ENCODE measurements at places on chromosomes 5 and 9.
A peak's percentile ranks its signal among the peaks of the same experiment; 100 is the strongest.

GRCh38 chr9:106314476-106314875 is 548.5 kb upstream of the ZNF462 start:
- DNase-seq: no peak

GRCh38 chr9:99027443-99027842 is 77.5 kb upstream of the TGFBR1 start:
- DNase-seq: no peak

DNA sequence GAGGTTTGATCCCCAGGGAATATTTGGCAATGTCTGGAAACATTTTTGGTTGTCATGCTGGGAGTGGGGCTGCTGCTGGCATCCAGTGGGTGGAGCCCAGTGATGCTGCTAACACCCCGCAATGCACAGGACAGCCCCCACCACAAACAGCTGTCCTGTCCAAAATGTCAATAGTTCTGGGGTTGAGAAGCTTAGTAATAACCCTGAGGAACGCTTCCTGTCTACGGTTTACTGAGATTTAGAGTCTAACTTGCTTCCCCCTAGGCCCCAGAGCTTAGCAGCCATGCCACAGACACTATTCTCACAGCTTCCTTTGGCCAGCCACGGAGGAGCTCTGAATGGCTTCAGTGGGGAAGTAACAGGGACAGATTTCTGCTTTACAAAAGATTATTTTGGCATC is 66.5 kb downstream of the MSX2 start:
- DNase-seq: no peak

GRCh38 chr9:129403779-129404620 is 216.9 kb downstream of the C9orf50 start:
- no peak for DNase-seq

- no peak for DNase-seq
Measured at GRCh38 chr9:93592008-93592642, 15.7 kb downstream of the PHF2 start.

DNA sequence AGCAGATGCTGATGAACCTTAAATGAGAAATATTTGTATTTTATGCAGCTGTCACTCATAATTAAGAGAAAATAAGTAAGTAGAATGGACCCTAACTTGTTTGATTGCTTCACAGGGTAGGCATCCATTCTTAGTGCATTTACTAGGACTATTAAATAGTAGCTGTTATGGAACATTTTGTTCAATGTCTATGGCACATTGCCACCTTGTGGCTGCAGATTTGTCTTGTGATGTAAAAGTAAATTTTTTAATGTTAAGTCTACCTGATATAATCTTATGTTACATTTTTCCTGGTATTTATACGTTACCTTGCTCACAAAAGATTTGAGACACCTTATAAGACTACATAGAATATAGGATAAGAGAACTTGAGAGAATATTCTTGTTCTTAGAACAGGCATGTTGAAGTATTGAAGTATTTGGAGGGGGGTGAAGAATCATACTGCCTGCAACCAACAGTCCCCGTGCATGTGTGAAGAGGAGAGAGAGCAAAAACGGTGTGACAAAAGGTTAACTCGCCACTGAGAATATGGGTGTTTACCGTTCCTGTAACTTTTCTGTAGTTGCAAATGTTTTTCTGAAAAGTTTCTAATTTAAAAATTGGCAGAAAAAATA is 161.1 kb downstream of the MAST4 start:
- peak; percentile 36 for DNase-seq

DNA sequence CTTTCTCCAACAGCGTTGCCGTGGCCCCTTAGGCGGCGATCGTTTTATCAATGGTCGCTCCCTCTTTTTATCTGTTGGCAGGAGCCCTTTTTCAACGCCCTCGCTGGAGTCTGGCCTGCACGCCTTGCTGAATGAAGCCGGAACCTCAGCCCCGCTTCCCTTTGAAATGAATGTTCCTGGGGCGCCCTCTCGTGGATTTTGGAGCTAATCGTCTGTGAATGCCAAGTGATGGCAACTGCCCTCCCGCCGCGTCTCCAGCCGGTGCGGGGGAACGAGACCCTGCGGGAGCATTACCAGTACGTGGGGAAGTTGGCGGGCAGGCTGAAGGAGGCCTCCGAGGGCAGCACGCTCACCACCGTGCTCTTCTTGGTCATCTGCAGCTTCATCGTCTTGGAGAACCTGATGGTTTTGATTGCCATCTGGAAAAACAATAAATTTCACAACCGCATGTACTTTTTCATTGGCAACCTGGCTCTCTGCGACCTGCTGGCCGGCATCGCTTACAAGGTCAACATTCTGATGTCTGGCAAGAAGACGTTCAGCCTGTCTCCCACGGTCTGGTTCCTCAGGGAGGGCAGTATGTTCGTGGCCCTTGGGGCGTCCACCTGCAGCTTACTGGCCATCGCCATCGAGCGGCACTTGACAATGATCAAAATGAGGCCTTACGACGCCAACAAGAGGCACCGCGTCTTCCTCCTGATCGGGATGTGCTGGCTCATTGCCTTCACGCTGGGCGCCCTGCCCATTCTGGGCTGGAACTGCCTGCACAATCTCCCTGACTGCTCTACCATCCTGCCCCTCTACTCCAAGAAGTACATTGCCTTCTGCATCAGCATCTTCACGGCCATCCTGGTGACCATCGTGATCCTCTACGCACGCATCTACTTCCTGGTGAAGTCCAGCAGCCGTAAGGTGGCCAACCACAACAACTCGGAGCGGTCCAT is 10.0 kb downstream of the S1PR3 start:
- peak; percentile 74 for DNase-seq

DNA sequence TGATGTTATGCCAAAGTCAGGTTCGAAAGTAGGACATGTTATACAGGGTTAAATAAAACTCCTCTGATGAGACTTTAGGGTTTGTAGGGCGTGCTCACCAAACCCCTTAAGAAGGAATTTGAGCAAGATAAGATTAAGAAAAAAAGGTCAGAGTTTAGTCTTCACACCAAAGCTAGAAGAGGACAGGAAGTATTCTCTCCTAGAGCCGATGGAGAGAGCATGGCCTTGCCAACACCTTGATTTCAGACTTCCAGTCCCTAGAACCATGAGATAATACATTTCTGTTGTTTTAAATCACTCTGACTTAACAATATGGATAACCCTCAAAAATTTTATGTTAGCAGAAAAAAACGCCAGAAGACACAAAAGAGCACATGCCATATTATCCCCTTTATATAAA is 16.3 kb upstream of the PLCXD3 start:
- DNase-seq: peak; percentile 44

DNA sequence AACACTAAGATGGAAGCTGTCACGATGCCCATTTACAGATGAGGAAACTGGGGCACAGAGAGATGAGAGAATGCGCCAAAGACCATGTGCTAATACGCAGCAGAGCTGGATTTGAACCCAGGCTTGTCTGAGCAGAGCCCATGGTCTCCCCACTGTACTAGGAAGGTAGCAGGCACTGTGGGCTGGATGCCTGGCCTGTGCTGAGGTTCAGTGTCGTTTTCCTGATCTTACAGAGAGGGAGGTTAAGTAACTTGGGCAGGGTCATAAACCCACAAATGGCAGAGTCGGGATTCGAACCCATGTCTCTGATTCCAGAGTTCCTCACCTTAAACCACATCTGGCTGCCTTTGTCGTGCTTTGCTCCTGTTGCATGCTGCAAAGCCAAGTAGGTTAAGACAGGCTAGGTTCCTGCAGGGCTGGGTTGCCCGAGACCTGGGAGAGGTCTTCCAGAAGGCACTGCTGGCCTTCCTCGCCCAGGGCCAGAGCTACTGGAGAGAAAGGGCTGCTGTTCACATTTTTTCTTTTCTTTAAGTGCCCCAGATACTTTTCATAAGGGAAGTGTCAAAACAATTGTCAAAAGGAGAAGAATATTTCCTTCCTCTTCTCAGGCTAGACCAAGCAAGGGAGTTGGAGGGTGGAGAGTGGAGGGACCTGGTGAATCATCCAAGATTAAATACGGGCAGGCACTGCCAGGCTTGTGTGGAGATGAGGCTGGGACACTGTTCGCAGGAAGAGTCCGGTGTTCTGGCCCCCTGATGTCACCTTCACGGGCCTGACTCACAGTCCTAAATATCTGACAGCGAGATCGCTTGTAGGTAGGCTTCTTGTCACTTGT is 3.2 kb downstream of the NEK6 start:
- DNase-seq: no peak

DNA sequence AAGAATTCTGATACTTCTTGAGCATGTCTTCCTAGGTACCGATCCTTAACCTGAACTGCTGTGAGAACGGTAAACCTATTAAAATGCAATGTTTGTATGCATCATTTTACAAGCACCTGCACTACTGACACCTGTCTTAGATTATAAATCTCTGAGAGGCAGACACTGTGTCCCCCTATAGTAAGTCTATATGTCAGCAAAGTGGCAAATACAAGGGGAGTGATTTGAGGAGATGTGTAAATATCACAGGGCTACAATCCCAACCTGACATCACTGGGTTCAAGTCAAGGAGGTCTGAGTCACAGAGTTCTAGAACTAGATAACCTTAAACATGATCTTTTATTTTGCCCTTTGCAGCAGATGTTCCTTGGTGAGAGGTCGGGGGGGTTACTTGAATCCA is 64.1 kb downstream of the ANKH start:
- DNase-seq: no peak

DNA sequence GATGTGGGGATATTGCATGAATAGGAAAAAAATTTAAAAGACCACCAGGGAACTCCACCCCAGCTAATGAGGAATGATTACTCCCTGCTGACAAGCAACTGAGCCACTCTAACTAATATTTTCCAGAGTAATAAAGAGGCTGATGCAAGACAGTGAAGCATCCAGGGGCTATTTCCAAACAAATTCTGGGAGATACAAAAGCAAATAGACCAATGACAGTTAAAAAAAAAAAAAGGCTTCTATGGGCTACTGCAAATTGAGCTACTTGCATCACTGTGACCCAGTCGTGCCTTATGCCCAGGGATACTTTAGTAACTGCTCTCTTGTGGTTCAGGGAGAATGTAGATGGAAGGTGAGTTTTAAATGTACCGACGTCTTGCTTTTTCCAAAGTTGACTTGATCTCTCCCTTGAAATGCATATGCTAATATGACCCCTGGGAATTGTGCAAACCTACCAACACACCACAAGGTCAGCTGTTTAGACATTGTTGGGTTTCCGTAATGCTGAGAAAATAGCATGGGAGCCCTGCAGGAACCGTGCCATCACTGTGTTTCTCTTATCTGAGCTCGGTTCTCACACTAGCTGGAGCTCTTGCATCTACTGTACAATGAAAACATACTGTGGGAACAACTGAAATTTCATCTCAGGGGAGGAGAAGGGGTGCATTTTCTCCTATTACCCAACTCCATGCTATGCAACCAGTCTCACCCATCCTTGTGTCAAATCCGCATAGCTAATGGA is 250.6 kb upstream of the MAP3K1 start:
- DNase-seq: no peak

GRCh38 chr5:150245111-150245789 is 44.3 kb downstream of the CAMK2A start:
- DNase-seq: no peak

DNA sequence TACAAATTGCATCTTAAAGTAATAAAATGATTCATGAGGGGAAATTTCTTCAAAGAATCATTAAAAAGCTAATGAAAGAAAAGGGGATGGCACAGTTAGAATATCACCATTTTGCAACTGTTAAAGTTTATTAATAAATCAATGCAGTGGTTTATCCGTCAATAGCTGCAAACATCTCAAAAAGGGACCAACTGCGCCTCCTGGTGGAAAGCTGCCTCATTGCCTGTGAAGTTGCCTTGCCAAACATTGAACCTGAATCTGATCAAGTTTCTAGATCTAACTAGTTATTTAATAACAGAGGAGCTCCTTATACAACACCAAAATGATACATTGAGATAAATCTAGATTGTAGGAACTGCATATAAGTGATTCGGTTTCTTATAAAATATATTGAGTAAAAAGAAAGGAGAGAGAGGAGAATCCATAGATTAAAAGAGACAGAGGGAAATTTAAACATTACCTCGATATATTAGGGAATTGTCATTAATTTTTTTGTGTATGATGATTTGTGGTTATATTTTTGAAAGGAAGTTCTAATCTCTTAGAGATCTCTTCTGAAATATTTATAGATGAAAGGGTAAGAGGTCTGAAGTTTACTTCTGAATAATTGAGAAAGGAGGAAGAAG is 6.9 kb upstream of the NDUFB6 start:
- DNase-seq: peak; percentile 59

DNA sequence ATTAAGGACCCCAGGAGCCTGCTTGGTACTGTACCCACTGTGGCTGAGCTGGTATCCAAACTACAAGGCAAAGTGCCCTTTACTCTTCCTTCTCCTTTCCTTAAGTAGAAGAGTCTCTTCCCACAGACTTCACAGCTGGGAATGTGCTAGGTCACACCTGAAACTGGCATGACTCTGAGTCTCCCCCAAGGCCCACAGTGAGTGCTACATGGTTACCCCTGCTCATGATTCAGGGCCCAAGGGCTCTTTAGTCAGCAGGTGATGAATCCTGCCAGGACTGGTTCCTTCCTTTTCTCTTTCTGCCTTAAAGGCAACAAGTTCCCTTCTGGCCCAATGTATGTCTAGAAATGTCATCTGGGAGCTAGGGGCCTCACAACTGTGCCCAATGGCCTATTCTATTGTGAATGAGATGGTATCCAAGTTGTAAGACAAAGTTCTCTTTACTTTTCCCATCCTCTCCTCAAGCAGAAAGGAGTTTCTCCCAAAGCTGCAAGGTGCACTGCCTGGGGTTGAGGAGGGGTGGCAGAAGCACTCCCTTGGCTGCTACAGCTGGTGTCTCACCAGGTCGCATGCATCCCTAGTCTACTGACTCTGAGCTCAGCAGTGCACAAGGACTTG is 134.4 kb downstream of the TMEM38B start:
- DNase-seq: no peak

DNA sequence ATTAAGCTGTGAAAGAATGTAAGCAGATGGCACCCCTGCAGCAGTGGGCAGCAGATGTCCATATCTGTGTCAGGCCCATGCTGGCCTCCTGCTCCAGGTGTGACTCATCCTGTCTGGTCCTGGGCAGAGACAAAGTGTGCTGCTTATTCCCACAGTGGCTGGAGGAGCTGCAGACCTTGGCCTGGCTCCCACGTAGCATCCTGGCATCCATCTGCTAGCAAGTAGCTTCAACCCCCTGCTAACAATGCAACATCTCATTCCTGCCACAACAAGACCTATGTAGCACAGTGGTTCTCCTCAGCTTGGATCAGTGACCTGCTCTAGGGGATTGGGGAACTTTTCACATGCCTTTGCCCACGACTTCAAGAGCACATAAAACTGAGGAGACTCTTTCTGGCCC is 126.4 kb upstream of the SLC12A2 start:
- no peak for DNase-seq

DNA sequence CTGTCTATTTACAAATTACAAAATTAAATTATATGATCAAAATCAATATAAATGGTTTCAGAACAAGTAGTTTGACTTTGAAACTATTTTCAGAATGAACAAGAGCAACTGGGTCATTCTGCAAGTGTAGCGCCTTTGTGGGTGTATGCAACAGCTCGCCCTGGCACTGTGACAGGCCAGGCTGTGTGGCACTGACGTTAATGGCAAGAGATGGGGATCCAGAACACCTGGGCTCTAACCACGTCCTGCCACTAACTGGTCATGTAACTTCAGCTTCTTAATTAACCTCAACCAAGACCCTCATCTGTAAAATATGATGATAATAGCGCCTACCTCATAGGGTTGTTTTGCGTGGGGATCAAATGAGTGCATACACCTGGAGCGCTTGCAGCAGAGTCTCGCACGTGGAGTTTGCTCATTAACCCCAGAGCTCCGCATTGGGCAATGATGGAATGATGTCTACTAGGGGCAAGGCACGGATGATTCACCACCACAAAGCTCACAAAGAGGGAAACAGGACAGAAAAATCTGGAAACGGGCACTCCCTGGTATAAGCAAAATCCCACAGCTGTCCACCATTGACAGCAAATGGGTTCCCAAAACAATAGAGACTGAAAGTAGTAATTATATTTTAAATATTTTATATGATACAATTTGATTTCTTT is 639.4 kb downstream of the SEMA5A start:
- no peak for DNase-seq

- no peak for DNase-seq
Measured at GRCh38 chr5:118918232-118918631, 70.1 kb downstream of the DTWD2 start.
